ENCODE measurements at places on chromosomes 4 and X.

- no peak for DNase-seq
Observed at GRCh38 chr4:28868841-28869240, 1851.3 kb upstream of the PCDH7 start.

DNA sequence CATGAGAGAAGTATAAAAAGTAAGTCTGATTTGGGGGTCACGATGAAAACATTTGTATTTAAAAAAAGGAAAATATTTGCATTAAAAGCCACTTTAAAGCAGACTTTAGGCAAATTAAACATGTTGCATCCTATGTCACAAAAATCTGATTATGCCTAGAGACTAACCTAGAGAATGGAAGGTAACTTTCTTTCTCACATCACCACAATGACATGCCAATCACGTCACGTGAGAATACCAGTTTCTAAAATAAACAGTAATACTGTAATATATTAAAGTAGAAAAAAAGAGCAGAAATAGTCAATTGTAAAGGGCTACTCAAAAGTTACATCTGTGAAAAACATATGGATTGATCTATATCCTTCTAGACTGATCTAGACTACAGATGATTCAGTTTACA is 3.3 kb downstream of the CHIC2 start:
- no peak for DNase-seq

GRCh38 chr4:32824336-32824735 is 2104.2 kb downstream of the PCDH7 start:
- DNase-seq: no peak

DNA sequence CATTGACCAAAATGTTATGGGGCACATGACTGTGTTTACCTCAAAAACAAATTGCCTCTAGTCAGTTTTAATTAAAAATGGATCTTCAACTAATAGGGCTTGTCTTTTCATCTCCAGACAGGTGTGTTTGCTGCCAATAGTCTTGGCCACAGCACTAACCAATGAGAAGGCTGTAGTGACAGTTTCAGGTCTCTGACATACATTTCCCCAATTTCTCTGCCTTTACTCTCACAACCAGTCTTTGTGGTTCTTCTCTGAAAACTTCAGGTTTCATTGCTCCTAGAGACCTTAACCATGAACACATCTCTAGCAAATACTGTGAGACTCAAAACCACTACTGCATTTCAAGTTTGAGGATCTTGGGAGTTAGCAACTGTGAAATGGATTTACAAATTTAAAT is 3.5 kb upstream of the EDNRA start:
- DNase-seq: no peak

GRCh38 chr4:75289914-75290582 is 224.2 kb downstream of the RCHY1 start:
- no peak for DNase-seq

DNA sequence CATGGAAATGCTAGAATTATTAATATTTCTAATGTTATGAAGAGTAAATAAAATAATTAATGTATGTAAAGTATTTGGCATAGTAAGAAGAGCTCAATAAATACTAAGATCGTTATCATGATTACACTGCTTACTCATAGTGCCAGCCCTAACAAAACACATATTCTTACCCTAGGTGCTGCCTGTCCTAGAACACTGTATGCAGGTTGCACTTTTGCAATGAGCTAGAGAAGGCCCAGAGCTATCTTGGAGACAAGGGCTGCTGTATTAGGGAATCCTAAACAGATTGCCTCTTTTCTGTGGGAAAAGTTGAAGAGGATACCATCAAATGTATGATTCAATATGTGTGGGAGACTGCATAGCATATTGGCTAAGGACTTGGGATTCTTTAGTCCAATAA is 48.0 kb upstream of the TMEM164 start:
- no peak for DNase-seq

- no peak for DNase-seq
Observed at GRCh38 chr4:169756971-169757574, 671 bp downstream of the HPF1 start.

DNA sequence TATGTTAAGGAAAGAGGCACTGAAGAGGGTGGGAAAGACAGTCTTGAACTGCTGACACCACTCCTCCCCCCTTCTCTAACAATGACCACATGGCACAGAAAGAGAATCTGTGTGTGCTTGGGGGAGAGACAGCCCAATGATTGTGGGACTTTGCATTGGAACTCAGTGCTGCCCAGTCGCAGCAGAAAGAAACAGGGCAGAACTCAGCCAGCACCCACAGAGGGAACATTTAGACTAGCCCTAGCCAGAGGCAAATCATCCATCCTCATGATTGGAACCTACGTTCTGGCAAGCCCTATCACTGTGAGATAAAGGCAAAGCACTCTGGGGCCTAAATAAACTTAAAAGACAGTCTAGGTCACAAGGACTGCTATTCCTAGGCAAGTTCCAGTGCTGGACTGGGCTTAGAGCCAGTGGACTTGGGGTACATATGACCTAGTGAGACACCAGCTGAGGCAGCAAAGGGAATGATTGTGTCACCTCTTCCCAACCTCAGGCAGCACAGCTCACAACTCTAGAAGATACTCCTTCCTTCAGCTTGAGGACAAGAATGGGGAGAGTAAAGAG is 132.8 kb upstream of the S100G start:
- no peak for DNase-seq

GRCh38 chr4:157741642-157742041 is 431.2 kb downstream of the GASK1B start:
- DNase-seq: no peak

Data from activated CD8-positive, alpha-beta memory T cell treated with anti-CD3 and anti-CD28 coated beads for 24 hours (primary cell).